Activated T-cell treated with anti-CD3 and anti-CD28 coated beads, Interleukin-2, amount 50 U/mL, for 72 hours (primary cell): ENCODE measurements at places on chromosomes 1 and 21. TPM values are rescaled to one million over a fixed set of nuclear protein-coding genes. Genes with fewer than 3 reads are reported as not detected.

The PGD gene
- 66.7 TPM for total RNA-seq

DNA sequence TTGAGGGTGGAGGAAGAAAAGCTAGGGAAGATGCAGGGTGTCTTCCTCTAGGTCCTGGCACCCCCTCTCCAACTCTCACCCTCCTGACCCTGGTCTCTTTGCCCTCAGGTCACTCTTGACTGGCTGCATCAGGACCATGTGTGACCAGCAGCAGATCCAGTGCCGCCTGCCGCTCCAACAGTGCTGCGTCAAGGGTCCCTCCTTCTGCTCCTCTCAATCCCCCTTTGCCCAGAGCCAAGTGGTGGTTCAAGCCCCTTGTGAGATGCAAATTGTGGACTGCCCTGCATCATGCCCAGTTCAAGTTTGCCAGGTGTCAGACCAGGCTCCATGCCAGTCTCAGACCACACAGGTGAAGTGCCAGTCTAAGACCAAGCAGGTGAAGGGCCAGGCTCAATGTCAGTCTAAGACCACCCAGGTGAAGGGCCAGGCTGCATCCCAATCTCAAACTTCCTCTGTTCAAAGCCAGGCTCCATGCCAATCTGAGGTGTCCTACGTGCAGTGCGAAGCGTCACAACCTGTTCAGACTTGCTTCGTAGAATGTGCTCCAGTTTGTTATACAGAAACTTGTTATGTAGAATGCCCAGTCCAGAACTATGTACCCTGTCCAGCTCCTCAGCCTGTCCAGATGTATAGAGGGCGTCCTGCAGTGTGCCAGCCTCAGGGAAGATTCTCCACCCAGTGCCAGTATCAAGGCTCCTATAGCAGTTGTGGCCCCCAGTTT lies 1.8 kb downstream of the KPRP start:
- no peak overlapping the region for H3K4me3 ChIP-seq
- no peaks in the 10 kb centered on the region for H3K36me3 ChIP-seq
- H3K4me1 ChIP-seq = no peaks in the 10 kb centered on the region
- no peak overlapping the region for H3K27ac ChIP-seq
- H3K27me3 ChIP-seq = peaks cover 24% of the 10 kb centered on the region

DNA sequence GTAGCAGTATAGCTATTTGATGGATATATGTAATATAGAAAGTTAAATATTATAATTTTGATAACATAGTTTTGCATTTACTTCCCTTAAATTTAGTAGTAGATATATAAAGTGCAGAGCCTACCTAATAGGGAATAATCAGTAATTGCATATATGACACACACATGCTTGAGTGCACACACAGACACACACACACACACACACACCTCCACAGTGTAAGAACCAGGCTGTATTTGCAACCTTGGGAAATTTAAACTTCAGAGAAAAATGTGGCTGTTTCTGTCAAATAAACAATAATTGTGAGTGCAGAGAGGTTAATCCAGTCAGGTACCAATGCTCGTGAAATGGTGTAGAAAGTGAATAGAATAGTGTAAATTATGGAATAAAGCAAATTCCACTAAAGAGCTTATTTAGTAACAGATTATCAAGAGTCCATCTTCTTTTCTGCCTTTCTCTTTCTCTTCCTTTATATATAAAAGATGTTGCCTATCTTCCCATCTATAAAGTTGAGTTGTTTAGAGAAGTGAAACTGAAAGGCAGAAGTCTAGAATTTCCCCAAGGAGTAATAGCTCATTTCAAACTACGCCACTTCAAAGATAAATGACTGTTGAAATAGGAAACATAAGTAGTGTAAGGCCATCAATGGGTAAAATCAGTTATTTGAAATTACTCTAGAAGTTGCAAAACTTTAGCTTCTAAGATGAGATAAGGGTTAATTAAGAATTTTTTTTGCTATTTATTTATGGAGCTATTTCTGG lies 273.7 kb downstream of the SRGAP2C start:
- no peaks in the 10 kb centered on the region for H3K36me3 ChIP-seq
- H3K4me3 ChIP-seq = peak overlapping the region; percentile 63
- peaks cover 15% of the 10 kb centered on the region for H3K4me1 ChIP-seq
- no peak overlapping the region for H3K27ac ChIP-seq
- peaks cover 48% of the 10 kb centered on the region for H3K27me3 ChIP-seq

DNA sequence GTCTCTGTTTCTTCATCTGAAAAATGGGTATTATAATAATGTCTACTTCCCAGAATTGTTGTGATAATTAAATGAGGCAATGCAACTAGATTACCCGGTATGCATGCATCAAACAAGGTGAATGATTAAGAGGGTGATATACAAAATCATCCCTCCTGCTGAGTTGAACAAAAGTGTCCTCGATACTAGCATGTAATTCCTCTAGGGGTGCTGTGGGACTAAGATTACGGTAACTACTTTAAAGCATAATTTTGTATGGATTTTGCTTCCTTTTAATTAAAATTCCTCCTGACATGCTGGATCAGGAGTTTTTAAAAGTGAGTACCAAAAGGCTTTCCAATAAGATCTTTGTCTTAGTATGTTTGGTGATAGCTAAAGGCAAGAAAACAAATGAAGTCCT lies 98.7 kb upstream of the PRMT6 start:
- H3K27ac ChIP-seq = no peak overlapping the region
- H3K27me3 ChIP-seq = peaks cover 8% of the 10 kb centered on the region
- no peaks in the 10 kb centered on the region for H3K4me1 ChIP-seq
- no peak for DNase-seq

DNA sequence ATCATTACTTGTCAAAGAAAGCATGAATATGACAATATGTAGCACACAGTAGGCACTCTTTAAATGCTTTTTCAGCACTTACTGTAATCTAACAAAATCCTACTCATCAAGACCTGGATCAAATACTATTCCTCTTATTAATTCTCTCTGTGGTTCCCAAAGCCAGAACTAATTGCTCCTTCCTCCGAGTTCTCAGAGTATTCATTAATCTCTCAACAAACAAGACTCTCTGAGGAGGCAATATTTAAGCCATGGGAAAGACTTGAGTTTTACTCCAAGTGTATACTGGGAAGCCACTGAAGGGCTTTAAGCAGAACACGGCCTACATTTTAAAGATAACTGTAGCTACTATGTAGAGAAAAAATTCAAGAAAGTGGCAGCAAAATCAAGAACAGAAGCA lies 79.7 kb downstream of the ENAH start:
- H3K27ac ChIP-seq = no peak overlapping the region
- H3K4me3 ChIP-seq = no peak overlapping the region
- peaks cover 5% of the 10 kb centered on the region for H3K4me1 ChIP-seq
- DNase-seq = no peak
- no peaks in the 10 kb centered on the region for H3K36me3 ChIP-seq
- H3K27me3 ChIP-seq = no peaks in the 10 kb centered on the region

DNA sequence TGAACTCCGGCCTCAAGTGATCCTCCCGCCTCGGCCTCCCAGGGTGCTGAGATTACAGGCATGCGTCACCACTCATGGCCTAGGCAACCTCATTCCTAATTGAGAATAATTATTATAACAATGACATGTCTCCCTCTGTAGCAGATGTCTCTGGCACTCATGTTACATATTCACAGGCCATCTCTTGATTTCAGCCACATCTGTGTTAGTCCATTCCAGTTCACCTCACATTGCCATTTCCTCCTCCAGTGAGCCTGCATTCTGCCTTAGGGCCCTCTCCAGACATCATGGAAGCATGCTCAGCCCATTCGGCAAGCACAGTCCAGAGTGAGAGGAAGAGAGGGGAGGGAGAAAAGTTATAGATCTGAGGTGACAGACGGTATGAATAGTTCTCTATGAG lies 32.5 kb downstream of the CDKN2C start:
- no peak overlapping the region for H3K27ac ChIP-seq
- H3K4me3 ChIP-seq = no peak overlapping the region
- no peaks in the 10 kb centered on the region for H3K4me1 ChIP-seq
